ENCODE measurements at places on chromosomes 2 and 18.
A peak's percentile ranks its signal among the peaks of the same experiment; 100 is the strongest.

GRCh38 chr2:57987835-57988573, 58.6 kb upstream of the VRK2 start:
- DNase-seq = no peak

GRCh38 chr18:63928331-63928730, 20.6 kb downstream of the SERPINB10 start:
- no peak for DNase-seq

DNA sequence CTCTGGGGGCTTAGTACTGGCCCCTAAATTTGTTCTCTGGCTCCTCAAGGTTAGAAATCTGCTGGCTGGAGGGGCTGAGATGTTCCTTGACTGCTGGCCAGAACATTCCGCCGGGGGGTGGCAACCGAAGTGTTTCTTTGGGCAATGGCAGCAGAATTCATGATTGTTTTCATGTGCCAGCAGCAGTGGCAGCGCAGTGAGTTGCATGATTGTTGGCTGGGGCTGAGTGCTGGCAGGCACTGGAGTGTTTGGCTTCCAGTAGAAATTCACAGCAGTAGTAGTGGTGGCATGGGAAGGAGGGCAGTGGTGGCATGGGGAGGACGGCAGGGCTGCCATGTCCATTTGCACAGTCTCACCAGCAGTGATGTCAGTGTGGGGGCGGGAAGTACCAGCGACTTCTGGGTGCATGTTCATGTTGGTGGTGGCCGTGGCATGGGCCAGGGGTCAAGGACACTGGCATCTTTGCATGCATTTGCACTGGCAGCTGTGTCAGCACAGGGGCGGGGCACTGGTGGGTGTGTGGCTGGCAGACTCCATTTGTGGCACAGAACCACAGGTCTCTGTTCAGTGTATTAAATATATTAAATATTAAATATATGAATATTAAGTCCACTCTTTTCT, 130.6 kb upstream of the CDH7 start:
- DNase-seq = no peak

GRCh38 chr2:1817256-1818051, 73.1 kb upstream of the PXDN start:
- DNase-seq = peak; percentile 63

GRCh38 chr2:221431477-221431876, 140.6 kb downstream of the EPHA4 start:
- DNase-seq = no peak

DNA sequence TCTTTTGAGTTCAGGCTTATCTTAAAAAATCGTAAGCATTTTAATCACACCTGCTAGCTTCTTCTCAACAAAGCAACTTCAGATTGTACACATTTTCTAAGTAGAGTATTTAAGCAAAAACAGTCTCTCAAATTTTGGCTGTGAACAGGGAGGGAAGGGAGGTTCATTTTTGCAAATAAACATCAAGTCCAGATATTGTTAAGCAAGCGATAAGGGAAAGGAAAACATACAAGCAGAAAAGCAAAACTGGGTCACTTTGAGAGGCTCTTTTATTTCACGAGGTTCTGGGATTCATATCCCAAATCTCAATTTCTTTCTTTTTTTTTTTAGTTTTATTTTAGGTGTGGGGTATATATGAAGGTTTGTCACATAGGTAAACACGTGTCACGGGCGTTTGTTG, 79.9 kb downstream of the SLC25A12 start:
- DNase-seq = no peak

DNA sequence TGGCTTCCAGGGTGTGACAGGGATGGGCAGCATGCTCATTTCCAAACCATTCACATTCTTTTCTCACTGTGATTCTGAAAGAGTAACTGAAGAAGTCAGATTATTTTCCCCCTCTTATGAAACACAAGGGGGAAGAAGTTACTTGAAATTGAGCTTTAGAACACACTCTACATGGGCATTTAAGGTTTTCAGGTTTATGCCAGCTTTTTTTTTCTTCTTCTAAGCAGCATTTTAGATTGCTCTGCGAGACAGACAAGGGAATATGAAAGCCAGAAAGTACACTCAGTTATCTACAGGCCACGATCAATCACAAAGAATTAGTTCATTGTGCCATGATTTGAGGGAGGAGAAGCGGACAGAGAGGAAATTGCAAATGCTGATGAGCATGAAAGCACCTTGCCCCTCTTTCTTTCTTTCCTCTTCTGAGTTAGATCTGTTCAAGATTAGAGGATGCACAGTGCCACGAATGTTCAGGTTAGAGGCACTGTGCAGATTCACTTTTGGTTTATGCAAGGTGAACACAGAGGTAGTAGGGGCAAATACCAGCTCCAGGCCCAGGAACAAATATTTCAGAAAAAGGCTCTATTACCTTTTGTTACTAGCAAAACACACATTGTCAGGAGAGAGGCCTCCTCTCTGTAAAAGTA, 49.2 kb downstream of the CXCR4 start:
- peak; percentile 16 for DNase-seq

DNA sequence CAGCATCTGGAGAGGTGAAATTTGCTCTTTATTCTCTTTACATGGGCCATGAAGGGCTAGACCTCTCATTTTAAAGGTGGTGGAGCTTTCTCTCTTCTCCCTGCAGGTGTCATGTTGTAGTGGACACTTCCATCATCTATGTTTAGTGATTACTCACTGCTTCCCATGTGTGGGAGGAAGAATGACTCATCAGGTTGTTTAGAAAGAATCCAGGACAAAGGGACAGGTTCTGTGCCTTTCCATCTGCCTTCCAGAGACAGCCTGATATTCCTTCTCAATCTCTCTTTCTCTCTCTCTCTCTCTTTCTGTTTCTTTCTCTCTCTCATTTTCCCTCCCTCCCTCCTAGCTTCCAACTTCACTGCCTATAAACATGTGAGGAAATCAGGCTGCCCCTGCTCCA, 38.7 kb downstream of the SCG2 start:
- no peak for DNase-seq

GRCh38 chr18:32767400-32767799, 5.4 kb downstream of the KLHL14 start:
- DNase-seq = no peak

GRCh38 chr18:11729556-11729955, 40.5 kb downstream of the GNAL start:
- DNase-seq = no peak

- DNase-seq = no peak
Measured at GRCh38 chr18:33282709-33283333, 157.7 kb downstream of the CCDC178 start.

- DNase-seq = no peak
Measured at GRCh38 chr2:141748616-141749015, 382.2 kb downstream of the LRP1B start.

DNA sequence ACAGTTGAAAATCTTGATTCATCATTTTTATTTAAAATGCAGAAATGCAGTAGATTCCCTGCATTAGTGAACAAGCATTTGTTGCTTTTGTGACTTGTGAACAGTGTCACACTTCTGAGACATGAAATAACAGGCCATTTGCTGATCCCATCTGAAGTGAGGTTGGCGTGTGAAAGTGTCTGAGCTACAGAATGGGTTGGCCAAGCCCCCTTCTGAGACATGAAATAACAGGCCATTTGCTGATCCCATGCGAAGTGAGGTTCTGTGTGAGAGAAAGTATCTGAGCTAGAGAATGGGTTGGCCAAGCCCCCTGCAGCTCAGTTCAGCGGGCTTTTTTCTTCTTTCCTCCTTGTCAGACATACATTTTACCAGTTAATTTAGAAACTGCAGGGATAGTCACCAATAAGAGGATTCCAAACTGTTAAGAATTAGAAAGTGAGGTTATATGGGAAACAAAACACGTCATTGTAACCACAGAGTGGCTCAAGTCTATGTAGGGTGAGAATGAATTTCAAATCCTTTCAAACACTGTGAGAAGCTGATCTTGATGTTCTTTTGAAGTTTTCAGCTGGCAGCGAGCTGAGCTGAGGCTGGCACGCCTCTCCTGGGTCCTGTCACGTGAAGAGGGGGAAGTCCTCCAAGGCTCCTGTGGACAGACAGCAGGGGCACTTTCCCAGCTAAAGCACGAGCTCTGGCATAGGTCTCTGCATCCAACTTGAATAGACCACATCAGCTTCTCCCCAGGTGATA, 339.2 kb upstream of the SALL3 start:
- no peak for DNase-seq

DNA sequence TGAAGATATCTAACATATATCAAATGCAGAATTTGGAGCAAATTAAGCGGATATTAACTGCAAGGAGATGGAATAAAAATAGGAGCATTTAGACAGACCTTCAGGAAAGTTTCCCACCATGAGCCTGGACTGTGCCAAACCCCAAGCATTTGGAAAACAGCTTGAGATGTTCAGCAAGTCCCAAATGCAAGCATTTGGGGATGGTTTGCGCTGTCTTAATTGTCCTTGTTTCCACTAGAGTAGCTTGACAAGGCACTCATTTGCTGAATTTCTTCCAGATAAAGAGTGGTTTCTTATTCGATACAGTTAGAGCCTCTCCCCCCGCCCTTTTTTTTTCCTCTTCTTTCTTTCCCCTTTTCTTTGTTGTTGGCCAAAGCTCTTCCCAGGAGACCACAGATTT, 77.1 kb upstream of the CDC42EP3 start:
- DNase-seq = no peak

GRCh38 chr2:237201461-237202287, 116.0 kb downstream of the COPS8 start:
- no peak for DNase-seq

DNA sequence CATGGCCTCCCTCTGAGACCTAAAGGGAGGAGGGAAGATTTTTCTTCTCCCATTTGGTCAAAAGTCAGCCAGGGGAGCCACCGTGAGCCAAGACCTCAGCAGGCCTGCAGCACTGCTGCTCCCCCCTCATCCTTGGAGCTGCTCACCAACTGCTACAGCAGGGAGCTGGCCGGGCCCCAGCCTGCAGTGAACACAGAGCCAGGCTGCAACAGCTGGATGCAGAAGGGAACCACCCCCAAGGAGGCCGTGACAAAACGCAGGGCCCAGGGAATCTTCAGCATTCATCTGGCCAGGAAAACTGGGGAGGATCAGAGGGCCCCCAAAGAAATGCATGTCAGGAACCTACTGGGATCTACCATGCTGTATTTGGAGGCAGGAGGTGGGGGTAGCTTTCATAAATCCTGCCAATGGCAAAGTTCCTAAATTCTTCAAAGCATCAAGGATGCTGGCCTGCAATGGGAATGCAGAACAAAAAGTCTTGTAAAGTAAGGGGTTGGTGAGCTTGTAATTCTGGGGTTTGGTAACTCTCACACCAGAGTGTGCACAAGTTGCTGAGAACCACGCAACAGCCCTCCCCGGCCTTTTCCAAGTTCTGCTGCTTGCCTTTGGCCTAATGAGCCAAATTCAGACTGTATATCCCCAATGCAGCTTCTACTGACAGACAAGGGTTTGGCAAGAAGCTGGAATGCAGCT, 61.0 kb downstream of the CACNB4 start:
- no peak for DNase-seq

GRCh38 chr2:209463226-209463625, 39.4 kb downstream of the MAP2 start:
- DNase-seq = no peak

DNA sequence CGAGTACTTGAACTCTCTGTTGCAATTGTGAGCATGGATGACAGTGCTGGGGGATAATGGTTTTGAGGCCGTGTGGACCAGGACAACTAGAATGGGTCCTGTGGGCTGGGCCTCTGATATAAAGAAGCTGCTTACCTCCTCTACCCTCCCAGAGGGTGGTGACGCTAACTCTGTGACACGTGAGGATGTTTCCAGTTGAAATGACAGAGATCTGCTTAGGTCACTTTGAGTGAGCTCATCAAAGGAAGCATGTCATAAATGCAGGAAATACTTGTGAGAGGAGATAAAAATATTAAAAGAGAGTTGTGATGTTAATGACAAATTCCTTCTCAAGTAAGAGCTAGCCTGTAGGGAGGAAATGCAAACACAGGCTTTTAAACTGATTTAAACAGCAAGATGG, 16.4 kb downstream of the RMC1 start:
- no peak for DNase-seq

- DNase-seq = no peak
Measured at GRCh38 chr2:230668939-230669303, 43.7 kb upstream of the CAB39 start.

- DNase-seq = no peak
Measured at GRCh38 chr18:59129951-59130703, 9.6 kb upstream of the SEC11C start.

DNA sequence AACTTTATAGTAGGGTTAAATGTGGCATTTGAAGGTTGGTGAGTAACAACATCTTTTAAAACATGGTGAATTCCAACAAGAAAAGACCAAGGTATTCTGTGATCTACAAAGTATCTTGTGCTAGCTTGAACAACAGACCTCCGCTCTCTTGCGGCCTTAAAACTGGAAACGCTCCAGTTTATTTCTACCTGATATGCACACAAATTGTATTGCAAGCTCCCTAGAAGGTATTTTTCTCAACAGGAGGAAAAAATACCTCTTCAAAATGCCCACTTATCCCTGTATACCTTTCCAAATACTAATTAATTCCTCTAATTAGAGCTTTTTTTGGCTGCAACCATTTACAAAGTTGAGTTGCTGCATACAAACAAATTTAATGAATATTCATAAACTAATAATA, 69.5 kb downstream of the KCNH7 start:
- DNase-seq = no peak

- no peak for DNase-seq
Measured at GRCh38 chr2:43302182-43302960, 76.0 kb upstream of the ZFP36L2 start.

DNA sequence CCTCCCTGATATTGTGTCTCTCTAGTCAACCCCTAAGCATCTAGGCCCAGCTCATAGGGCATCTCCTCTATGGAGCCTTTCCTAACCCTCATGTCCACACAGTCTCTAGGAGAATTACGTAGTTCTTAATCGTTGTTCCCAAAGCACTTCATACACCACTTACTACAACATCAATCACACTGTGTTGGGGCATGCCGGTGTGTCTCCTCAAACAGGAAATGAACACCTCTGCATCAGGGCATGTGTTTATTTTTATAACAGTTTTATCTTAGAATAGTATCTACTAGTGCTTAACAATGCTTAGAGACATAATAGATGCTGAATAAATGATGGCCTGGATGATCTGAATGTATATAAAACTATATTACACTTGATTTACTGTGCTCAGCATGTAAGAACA, 19.7 kb downstream of the CYP1B1 start:
- DNase-seq = no peak

- no peak for DNase-seq
Measured at GRCh38 chr2:20913491-20913890, 90.6 kb upstream of the LDAH start.

GRCh38 chr2:48105848-48106247, 199.6 kb upstream of the FBXO11 start:
- DNase-seq = no peak

GRCh38 chr2:70085711-70086277, 1.5 kb upstream of the PCBP1 start:
- DNase-seq = no peak

- no peak for DNase-seq
Measured at GRCh38 chr2:7913974-7914373, 767.9 kb upstream of the ID2 start.

GRCh38 chr2:114128725-114129124, 238.8 kb downstream of the ACTR3 start:
- no peak for DNase-seq

GRCh38 chr18:43772907-43773306, 495.6 kb upstream of the SYT4 start:
- DNase-seq = no peak

- no peak for DNase-seq
Measured at GRCh38 chr2:137775529-137775928, 188.7 kb upstream of the HNMT start.

- no peak for DNase-seq
Measured at GRCh38 chr2:108118996-108119395, 120.8 kb upstream of the SULT1C3 start.

- DNase-seq = no peak
Measured at GRCh38 chr2:129812071-129812470, 167.4 kb upstream of the RAB6C start.

- DNase-seq = no peak
Measured at GRCh38 chr2:127608061-127609030, 37.6 kb upstream of the GPR17 start.
